ENCODE measurements at places on chromosomes 4 and X.

DNA sequence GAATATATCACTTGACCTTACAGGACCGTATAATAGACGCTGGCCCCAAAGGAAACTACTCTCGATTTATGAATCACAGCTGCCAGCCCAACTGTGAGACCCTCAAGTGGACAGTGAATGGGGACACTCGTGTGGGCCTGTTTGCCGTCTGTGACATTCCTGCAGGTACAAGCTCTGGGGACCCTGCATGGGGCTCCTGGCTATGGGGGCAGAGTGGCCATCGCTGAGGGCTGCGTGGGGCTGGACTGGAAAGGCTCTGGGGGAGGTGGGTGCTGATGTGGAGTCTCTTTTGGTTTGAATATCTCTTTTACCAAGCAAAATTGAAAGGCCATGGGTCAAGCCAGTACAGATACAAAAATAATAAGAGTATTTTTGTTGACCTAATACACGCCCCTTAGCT lies 33.9 kb downstream of the NELFA start:
- DNase-seq: no peak

DNA sequence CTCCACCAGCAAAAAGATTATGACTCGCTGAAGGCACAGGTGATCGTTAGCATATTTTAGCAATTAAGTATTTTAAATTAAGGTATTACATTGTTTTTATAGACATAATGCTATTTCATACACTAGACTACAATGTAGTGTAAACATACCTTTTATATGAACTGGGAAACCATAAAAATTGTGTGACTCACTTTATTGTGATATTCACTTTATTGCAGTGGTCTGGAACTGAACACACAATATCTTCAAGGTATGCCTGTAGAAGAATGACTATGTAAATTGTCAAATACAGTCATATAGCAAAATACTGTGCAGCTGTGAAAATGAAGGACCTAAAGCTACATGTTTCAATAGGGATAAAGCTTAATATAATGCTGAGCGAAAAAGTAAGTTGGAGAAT lies 26.6 kb upstream of the MAML3 start:
- no peak for DNase-seq

DNA sequence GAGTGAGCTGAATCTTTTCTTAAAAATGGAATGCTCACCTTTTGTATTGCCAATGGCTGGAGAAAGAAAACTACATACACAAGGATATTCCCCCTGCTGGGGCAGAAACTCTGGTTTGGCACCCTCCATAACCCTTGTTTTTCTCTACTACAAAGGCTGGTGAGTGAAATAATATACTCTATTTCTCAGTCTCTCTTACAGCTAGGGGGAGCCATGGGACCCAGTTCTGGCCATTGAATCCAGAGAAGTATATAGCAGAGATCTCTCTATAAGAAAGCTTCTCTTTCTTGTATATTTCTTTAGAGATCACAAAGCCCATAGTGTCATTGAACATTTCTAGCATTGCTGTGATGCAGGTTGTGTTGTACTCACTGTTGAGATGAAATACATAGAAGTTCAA lies 49.8 kb downstream of the SMPX start:
- no peak for DNase-seq

- no peak for DNase-seq
Measured at GRCh38 chr4:118014831-118015230, 19.5 kb upstream of the NDST3 start.

DNA sequence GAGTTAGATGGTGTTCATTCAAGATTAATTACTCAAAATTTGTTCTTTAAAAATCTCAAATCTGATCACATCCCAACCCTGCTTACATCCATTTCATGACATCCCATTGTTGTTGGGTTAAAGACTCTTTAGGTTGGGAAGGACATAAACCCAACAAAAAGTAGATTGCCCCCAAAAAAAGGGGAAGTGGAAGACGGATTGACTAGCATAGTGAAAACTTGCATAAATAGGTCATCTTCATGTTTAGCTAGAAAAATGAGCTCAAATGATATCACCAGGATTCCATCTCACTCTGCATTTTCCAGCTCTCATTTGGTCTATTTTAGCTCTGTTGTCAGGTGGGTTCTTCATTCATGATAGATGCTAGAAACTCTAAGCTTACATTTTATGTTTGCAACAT lies 18.5 kb upstream of the TET2 start:
- DNase-seq: no peak

DNA sequence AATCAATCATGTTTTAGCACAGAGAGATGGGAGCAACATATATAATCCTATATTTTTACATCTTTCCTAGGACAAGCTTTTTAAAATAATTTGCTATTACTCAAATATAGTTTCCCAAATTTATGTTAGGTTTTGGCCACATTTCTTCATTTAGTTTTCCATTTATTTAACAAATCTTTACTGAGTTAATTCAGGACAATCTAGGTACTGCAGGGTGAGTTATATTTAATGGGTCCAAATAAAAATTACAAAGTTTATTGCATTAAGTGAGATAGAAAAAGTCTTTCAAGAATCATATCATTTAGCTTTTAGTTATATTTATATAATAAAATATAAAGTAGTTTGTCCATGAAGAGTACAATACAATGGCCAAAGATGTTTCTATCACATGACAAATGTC lies 269.2 kb downstream of the EPHA5 start:
- DNase-seq: no peak

GRCh38 chrX:151723156-151723760 lies 7.4 kb downstream of the FATE1 start:
- no peak for DNase-seq

DNA sequence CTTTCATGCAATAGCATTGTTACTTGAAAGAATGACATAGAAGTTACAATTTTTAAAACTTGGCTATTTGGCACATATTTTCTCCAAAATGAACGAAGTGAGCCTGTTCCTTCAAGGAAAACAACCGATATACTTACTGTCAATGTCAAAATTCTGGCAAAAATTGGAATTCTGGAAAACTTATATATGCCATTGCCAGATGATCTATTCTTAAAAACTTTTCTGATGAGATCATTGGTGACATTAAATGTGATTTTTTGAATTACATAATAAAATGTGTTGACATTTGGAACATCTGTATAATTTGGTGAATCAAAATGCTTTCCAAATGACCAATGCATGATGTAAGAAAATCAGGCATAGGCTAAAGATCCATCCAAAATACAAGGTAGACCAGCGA lies 209.0 kb downstream of the SCFD2 start:
- DNase-seq: no peak

DNA sequence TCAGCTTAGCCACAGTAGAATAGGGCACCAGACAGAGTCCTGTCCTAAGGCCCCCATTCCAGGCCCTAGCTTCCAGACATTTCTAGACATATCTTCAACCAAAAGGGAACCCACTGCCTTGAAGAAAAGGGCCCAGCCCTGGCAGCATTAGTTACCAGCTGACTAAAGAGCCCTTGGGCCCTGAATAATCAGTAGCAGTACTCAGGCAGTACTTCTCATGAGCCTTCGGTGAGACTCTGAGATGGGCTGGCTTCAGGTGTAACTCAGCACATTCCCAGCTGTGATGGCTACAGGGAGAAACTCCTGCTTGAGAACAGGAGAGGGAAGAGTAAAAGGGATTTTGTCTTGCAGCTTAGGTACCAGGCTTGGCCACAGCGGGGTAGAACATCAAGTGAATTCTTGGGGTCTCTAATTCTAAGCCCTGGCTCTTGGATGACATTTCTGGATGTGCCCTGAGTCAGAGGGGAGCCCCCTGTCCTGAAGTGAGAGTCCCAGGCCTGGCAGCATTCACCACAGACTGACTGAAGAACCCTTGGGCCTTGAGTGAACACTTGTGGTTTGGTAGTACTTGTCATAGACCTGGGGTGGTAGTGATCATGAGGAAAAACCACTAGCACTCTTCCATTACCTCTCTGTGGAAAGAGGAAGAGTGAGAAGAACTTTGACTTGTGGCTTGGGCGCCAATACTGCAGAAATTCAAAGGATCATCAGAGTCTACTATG lies 170.1 kb downstream of the ATP10D start:
- DNase-seq: no peak
